ENCODE measurements at places on chromosomes 12 and 14.

- no peak for DNase-seq
Measured at GRCh38 chr14:99561864-99562263, 42.1 kb downstream of the CCDC85C start.

GRCh38 chr14:61308198-61308597 is 13.2 kb upstream of the PRKCH start:
- no peak for DNase-seq

- no peak for DNase-seq
Measured at GRCh38 chr12:113005762-113006161, 27.4 kb downstream of the OAS2 start.

DNA sequence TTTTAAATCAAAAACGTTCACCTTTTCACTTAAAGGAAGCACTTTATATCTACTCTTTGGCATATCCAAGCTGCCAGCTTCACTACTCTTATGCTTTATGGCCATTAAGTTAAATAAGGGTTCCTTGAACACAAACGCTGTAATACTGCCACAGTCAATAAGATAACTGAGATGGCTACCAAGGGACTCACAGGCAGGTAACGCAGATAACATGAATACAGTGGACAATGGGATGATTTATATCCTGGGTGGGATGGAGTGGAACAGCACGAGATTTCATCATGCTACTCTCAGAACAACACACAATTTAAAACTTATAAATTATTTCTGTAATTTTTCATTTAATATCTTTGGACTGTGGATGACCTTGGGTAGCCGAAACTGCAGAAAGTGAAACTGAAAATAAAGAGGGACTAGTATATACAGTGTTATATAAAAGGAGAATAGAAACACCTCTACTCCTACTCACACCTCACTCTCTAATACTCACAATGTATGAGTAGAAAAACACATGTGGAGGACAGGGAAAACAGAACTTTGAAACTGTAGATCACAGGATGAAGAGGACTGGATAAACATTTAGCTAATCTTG is 367.3 kb downstream of the C12orf50 start:
- no peak for DNase-seq

DNA sequence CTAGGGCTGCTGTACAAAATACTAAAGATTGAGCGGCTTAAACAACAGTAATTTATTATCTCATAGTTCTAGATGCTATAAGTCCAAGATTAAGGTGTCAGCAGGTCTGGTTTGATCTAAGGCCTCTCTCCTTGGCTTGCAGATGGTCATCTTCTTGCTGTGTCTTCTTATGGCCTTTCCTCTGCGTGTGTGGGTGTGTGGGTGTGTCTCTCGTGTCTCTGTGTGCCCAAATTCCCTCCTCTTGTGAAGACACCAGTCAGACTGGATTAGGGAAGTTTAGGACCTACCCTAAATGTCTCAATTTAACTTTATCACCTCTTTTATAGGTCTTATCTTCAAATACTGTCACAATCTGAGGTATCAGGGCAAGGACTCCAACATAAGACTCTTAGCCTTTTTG is 28.3 kb downstream of the DDHD1 start:
- DNase-seq, result no peak

DNA sequence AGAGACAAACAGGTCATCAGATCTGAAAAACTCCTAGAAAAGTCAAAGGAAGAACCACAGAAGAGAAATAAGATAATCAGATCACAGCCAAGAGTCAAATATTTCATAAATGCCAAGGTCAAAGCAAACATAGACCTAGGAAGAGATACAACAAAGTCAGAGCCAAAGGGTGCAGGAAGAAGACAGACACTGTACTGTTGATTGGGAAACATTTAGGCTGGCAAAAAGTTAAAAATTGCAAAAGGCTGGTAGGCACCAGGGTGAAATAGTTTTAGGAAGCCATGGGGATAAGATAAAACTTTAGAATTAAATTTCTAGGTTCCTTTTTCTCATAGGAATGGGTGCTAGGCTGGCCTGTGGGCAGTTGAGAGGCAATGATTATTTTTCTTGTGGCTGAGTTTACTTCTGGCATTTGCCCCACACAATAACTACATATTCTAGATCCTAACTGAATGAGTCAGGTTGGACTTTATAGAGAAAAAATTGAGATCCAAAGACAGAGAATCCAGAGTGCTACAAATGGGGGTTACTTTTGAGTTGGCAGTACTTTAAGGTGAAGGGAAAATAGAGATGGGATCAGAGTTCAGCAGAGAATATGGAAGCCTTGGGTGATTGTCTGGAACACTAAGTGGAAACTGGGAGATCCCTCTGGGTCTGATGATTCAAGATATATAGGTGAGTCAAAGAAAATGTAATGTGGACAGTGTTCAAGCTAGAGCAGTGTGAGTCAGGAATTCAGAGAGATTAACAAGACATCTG is 215.5 kb downstream of the C12orf50 start:
- DNase-seq, result no peak

DNA sequence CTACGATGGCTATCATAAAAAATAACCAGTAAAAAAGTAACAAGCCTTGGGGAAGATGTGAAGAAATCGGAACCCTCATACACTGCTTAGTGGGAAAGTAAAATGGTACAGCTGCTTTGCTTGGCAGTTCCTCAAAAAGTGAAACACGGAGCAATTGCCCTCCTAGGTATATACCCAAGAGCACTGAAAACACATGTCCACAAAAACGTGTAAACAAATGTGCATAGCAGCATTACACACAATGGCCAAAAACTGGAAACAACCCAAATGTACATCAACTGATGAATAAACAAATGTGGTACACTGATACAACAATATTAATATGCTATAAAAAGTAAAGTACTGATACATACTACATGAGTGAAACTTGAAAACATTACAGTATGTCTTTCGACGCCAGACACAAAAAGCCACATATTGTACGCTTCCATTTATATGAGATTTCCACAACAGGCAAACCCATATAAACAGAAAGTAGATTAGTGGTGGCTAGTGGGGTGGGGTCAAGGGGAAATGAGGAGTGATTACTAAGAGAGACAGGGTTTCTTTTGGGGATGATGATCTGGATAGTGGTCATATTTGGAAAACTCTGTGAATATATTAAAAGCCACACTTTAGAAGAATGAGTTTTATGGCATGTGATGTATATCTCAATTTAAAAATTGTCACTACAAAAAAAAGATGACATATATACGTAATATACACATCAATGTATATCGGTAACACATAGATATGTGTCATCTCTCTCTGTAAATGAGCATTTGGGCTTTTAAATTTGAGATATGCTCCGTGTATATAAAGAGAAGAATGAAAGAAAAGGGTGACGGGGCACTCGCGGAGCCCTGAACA is 996 bp downstream of the SLC41A2 start:
- DNase-seq, result no peak

DNA sequence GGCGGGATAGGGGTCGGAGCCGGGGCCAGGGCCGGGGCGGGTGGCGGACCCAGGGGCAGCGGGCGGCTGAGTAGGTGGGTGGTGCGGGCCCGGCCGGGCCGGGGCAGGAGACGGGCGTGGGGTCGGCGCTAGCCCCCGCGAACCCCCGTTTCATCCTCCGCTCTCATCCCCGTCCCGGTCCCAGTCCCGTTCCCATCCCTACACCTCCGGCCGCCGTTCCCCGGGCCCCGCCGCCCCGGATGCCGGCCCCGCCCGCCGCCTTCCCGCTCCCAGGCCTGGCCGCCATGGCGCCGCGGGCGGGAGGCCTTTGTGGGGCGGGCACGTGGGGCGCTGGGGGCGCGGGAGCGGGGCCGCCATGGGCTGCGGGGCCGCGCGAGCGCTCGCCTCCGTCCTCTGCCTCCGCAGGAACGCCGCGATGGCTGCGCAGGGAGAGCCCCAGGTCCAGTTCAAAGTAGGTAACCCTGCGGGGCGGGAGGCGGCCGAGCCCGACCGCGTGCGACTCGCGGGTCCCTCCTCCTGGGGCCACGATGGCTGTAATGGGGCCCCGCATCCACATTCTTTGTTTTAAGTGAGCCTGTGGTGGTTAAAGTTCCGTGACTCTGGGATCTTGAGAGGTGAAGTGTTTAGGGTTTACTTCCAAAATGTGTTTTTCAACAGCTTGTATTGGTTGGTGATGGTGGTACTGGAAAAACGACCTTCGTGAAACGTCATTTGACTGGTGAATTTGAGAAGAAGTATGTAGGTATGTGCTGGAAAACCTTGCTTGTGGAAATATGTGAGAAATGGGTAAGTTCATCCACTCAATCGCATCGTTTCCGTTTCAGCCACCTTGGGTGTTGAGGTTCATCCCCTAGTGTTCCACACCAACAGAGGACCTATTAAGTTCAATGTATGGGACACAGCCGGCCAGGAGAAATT is 572 bp downstream of the RAN start:
- peak; percentile 48 for DNase-seq

GRCh38 chr14:63933110-63933509 is 80.3 kb downstream of the SYNE2 start:
- no peak for DNase-seq

GRCh38 chr12:23824358-23824757 is 125.1 kb downstream of the SOX5 start:
- no peak for DNase-seq

DNA sequence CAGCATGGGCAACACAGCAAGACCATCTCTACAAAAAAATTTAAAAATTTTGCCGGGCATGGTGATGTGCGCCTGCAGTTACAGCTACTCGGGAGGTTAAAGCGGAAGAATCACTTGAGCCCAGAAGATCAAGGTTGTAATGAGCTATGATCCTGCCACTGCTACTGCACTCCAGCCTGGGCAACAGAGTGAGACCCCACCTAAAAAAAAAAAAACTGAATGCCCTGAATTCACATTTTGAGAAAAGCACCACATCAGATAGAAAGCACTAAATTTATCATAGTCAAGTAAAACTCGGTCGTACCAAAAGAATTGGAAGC is 24.1 kb upstream of the AP4S1 start:
- no peak for DNase-seq

GRCh38 chr14:101773378-101773777 is 11.9 kb downstream of the PPP2R5C start:
- DNase-seq, result no peak

- no peak for DNase-seq
Measured at GRCh38 chr14:31582286-31582691, 21.1 kb downstream of the NUBPL start.

- DNase-seq, result no peak
Measured at GRCh38 chr12:92468358-92469020, 234.3 kb upstream of the PLEKHG7 start.

- DNase-seq, result no peak
Measured at GRCh38 chr12:58225203-58225877, 284.0 kb downstream of the ATP23 start.

DNA sequence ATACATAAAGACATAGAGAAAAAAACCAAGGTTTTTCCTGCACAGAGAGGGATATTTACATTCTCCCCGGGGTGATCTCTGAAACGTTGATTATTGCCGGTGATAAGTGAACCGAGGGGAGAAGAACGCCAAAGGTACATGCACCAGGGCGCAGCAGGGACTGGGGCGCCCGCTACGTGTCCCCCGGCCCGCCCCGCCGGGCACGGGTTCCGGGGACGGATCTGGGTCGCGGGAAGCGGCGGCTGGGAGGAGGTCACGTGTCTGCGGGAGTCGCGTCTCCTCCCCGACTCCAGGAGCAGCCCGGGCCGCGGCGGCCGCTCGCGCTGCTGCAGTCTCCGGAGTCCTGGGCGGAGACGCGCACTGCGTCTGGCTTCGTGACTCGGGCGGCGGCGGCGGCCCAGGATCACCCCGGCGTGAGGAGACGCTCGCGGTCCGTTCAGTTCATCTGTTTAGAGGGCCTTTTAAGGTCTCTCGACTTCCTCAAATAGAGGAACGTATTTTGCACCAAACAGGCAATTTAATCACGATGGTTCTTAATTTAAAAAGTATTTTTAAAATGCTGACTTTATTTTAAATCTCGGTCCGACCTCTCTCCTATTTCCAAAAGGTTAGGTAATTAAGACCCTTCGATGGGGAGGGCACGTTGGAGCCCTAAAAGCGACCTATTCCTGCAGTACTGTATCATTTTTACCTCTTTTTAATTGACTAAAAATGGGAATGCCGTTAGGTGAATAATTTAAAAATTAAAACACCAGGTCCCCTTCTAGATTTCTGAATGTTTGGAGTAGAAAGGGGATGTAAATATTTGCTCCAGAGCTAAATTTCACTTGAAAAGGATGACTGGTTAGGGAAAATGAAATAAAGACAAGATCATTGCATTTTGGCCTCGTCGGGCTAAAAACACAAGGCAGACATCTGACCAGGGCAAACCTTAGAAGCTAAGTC is 1.8 kb upstream of the BHLHE41 start:
- peak; percentile 32 for DNase-seq

GRCh38 chr12:8449355-8449859 is 6.4 kb upstream of the CLEC6A start:
- DNase-seq, result no peak

DNA sequence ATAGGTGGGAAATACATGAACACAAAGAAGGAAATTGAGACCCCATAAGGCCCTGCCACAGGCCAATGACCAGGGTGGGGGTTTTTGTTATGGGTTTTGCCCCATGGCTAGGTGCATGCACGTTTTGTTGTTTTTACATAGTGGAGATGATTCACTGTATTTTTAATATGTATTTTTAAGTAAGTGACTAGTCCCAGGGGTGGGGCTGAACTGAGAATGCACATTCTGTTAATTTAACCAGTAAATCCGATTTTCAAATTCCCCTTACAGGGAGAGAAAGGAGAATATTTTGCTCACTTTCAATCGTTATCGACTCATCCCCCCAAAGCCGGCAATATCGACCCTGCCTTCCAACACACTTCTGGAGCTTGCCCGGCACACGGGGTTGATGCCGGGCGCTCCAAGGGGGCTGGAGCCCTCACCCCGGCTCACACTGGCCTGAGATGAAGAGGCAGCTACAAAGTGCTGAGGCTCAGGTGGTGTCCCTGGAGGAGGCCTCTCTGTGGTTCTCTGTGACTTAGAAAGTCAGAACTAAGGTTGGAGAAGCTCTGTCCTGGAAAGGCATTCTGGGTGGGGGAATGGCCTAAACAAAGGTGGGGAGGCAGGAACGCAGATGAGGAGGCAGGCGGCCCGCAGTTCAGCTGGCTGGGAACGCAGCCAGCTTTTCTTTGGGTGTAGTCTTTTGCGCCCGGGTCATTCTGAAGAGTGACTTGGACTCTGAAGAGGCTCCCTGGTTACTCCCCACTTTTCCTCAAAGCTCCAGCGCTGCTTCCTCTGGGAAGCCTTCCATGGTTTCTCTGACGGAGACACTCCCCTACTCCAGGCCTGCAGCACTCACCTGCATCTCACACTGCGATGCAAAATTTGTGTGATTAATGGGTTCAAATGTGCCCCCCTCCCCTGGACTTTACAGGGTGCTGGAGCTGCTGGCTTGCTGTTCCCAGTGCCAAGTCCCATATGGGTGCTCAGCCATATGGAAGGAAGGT is 50.7 kb upstream of the DLK1 start:
- no peak for DNase-seq

- no peak for DNase-seq
Measured at GRCh38 chr12:104701756-104702155, 245.0 kb downstream of the CHST11 start.
